ENCODE measurements at places on chromosomes 7 and 10. TPM values are rescaled to one million over a fixed set of nuclear protein-coding genes. Genes with fewer than 3 reads are reported as not detected.

DNA sequence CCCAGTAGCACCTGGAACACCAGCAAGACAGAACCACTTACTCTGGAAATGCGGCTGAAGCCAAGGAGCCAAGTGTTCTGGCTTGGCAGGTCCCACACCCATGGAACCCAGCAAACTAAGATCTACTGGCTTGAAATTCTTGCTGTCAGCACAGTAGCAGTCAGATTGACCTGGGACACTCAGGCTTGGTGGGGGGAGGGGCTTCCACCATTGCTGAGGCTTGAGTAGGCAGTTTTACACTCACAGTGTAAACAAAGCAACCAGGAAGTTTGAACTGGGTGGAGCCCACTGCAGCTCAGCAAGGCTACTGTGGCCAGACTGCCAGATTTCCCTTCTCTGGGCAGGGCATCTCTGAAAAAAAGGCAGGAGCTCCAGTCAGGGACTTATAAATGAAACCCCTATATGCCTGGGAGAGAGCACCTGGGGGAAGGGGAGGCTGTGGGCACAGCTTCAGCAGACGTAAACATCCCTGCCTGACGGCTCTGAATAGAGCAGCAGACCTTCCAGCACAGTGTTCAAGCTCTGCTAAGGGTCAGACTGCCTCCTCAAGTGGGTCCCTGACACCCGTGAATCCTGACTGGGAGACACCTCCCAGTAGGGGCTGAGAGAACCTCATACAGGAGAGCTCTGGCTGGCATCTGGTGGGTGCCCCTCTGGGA lies 121.2 kb downstream of the MTERF1 start:
- DNase-seq, result peak; percentile 92

Gene MKI67
- 114 TPM for total RNA-seq

GRCh38 chr10:21764466-21765189 lies 230.6 kb downstream of the MLLT10 start:
- DNase-seq, result no peak

DNA sequence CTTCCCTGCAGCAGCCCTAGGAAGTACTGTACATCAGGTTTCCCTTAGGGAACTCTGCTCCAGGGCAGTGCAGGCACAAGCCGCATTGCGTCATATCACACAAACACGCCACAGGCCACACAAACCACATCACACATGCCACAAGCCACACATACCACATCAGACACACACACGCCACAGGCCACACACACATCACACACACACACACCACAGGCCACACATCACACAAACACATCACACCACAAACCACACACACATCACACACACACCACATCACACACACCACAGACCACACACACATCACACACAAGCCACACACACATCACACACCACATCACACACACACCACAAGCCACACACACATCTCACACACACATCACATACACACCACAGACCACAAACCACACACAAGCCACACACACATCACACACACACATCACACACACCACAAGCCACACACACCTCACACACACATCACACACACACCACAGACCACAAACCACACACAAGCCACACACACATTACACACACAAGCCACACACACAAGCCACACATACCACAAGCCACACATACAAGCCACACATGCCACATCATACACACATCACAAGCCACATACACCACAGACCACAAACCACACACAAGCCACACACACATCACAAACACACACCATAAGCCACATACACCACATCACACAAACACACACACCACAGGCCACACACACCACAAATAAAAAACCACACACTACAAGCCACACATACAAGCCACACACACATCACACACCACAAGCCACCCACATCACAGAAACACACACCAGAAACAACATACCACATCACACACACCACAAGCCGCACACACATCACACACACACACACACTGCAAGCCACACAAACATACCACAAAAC lies 53.4 kb downstream of the TMEM209 start:
- no peak for DNase-seq

GRCh38 chr10:86498598-86498997 lies 23.0 kb downstream of the WAPL start:
- no peak for DNase-seq

GRCh38 chr10:75497997-75498883 lies 66.8 kb downstream of the LRMDA start:
- no peak for DNase-seq

Gene CARD11
- total RNA-seq, result 63.3 TPM

GRCh38 chr10:92436611-92437010 lies 137.3 kb downstream of the IDE start:
- DNase-seq, result no peak

GRCh38 chr7:1598286-1598685 lies 28.5 kb upstream of the PSMG3 start:
- DNase-seq, result no peak

- peak; percentile 99 for DNase-seq
Measured at GRCh38 chr10:73899423-73899822, 11.5 kb upstream of the PLAU start.

GRCh38 chr10:61115897-61116296 lies 171.9 kb upstream of the RHOBTB1 start:
- no peak for DNase-seq

GRCh38 chr10:62071846-62072281 lies 170.4 kb downstream of the ARID5B start:
- DNase-seq, result no peak

- DNase-seq, result no peak
Measured at GRCh38 chr7:6116211-6116610, 85.0 kb downstream of the ANKRD61 start.

- DNase-seq, result no peak
Measured at GRCh38 chr10:70603449-70603801, 884 bp upstream of the PRF1 start.

DNA sequence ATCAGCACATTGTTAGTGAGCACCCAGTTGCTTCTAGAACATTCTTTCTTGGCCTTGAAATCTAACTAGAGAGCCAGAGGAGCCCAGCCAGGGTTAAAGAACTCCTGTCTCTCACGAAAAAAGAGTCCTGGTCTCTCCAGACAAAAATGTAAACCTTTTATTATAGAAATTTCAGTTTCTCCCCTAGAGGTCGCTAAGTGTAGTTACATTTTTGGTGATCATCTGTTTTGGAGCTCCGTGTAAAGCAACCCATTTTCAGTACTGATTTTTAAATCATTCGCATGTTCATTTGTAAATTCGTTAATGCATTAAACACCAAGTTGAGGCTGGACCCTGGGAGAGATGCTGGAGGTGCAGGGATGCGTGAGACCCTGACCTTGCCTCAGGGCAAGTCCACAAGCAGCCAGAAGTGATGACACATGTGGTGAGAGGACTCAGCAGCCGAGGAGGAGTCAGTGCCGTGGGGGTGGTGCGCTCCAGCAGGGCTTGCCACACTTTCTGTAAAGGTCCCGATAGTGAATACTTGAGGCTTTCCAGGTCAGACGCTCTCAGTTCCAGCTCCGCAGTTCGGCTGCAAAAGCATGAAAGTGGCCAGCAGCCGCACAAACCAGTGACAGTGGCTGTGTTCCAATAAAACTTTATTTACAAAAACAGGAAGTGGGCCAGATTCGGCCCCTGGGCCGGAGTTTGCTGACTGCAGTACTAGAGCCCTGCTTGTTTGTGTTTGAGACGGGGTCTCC lies 578.6 kb upstream of the FOXK1 start:
- DNase-seq, result no peak

DNA sequence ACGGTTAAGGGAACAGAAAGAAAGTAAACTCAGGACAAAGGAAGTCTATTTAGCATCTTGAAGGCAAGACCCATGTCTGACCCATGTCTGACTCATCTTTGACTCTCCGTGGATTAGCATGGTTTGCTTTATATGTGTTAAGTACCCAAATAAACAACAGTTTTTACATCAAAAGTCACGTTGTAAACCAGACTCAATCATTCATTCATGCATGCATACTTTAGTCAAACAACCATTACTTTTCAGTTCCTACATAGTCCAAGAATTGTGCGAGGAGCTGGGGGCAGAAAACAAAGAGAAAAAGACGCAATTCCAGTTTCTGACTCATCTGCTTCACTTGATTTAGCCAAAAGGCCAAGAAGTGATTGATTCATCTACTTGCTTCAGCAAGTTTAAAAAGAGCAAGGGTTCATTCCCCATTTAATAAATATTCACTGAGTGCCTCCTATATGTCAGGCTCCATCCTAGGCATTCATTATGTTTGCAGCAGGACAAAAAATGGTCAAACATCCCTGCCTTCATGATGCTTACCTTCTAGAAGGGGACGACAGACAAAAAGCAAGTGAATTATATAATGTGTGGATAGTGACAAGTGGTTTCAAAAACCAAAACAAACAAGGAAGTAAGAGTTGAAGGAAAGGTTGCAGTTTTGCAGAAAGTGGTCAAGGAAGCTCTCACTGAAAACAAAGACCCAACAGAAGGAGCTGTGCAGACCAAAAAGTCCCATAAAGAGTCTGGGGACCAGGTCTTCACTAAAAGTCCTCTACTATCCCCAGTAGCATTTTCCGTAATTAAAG lies 116.2 kb downstream of the FAM107B start:
- peak; percentile 95 for DNase-seq

- DNase-seq, result no peak
Measured at GRCh38 chr7:26743205-26743604, 121.2 kb downstream of the SKAP2 start.

GRCh38 chr10:16942381-16943078 lies 125.3 kb upstream of the RSU1 start:
- no peak for DNase-seq

DNA sequence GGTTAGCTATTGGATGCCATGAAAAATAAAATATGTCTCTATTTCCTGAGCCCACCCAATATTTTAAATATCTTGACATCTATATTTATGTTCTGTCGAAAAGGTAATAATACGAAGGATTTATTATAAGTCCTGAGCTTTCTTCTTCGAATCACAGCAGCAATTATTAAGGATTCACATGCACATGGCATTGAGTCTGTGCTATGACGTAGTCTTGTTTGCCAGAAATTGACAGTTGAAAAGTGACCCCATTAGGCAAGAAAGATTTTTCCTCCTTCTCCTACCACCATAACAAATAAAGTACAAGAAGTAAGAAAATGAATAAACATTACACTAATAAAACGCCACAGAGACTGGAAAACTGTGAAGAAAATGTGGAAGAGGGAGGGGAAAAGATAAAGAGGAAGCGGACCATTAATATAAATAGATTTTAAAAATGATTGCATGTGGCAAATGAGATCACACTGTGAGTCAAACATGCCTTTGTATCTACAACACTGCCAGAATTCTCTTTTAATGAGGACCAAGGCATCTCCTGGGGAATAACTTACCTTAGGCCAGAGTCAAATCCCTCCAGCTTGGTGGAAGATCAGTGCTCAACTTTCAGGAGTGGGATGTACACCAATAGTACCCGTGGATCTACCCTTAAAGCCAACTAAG lies 21.6 kb downstream of the FZD1 start:
- no peak for DNase-seq

DNA sequence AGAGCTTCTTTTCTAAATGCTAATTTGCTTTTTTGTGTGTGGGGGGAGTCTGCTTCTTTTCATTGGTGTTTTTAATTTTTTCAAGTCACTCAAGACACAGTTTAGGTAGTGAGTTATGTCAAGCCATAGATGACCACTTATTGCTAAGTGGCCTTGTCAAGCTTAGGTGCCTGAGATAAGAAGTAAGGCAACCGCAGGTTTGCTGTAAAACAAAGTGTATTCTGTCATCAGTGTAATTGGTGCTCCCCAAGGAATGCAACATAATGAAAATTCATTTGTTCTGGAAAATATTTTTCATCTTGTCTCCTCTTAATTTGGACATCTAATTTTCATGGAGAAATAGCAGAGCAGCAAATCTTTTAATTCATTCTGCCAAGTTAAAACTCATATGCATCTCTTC lies 249.6 kb downstream of the EXOC4 start:
- no peak for DNase-seq

DNA sequence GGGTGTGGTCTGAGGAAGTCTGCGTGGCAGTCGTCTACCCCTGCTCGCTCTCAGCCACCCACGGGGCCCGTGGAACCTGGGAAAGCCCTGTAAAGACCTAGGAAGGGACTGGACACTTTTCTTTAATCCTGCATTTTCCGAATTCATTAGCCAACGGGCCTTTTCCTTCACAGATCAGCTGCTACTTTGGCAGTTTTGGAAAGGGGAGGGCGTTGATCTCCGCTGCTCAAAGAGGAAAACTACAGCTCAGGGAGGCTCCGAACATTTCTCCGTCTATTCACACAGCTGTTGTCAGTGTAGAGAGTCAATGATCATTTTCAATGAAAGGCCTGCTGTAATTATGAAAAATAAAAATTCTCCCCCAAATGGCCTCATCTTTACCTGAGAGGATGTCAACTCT lies 450.1 kb upstream of the MKI67 start:
- DNase-seq, result no peak
